ENCODE measurements at places on chromosomes 13 and 19.

DNA sequence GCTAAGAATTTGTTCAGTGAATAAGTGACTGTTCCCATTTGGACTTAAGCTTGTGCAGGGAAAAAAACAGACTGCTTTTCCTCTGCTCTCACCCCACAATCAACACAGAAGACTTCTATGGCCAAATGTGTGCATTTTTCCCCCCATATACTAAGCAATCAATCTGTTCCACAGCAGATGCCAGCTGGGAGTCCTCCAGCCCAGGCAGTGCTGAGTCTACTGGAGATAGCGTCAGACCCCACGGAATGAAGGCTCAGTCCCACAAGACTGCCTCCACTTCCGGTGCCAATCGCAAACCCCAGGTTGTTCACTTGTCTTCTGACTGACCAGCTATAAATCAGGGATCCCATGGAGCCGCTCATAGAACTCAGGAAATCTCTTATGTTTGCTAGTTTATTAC is 69.5 kb upstream of the ANKRD10 start:
- no peak for DNase-seq

DNA sequence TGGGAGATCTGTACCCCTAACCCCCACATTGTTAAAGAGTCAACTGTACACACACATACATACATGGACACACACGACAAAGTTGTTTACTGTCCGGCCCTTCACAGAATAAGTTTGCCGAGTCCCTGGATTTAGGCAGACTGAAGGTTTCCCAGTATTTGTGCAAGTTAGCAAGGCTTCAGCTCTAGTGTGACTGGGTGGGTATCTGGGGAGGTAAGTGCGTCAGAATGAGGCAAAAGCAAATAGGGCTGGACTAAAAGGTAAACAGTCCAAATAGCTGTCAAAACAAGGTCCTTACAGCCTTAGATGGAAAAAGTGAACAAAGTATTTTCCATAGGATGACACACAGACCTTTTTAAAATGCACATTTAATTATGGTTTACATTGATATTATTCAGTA is 228.4 kb upstream of the UFM1 start:
- no peak for DNase-seq

- DNase-seq = no peak
Observed at GRCh38 chr13:74528734-74529513, 394.7 kb upstream of the KLF12 start.

DNA sequence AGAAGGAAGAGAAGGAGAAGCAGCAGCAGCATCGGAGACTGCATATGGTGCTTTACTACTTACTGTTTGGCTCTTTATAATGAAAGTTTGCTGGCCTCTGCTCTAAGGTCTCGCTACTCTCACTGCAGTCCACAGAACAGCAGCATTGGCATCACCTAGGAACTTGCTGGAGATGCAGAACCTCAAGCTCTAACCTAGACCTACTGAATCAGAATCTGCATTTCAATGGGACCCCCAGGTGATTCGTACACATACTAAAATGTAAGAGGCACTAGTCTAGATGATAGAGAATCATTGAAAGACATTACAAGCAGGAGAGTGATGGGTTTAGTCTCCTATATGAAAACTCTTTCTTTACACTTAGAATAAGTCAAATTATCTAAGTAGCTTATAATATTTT is 270.6 kb downstream of the KLF5 start:
- DNase-seq = no peak

GRCh38 chr19:10729411-10729810 is 11.5 kb downstream of the DNM2 start:
- DNase-seq = no peak

- peak; percentile 17 for DNase-seq
Observed at GRCh38 chr19:47315125-47315821, 5.6 kb downstream of the C5AR1 start.

- DNase-seq = peak; percentile 74
Observed at GRCh38 chr19:56367829-56368711, 25.3 kb downstream of the ZNF582 start.

DNA sequence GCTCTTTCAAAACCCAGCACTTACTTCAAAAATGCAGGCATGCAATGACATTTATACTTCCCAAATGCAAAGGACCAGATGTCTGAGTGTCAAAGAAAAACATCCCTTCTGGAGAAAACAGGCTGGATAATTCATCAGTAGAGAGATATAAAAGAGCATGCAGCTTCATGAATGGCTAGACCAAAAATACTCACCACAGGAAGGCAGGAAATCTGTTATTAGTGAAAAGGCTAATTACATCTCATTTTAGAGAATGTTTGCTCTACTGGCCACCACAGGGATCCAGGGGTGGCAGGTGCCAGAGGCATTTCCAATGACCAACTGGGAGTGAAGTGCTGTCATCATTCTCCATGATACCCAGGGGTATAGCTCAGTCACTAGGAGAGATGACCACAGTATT is 106.5 kb downstream of the LHFPL6 start:
- DNase-seq = no peak

- DNase-seq = peak; percentile 32
Observed at GRCh38 chr19:50658441-50659317, 9.4 kb downstream of the C19orf81 start.

DNA sequence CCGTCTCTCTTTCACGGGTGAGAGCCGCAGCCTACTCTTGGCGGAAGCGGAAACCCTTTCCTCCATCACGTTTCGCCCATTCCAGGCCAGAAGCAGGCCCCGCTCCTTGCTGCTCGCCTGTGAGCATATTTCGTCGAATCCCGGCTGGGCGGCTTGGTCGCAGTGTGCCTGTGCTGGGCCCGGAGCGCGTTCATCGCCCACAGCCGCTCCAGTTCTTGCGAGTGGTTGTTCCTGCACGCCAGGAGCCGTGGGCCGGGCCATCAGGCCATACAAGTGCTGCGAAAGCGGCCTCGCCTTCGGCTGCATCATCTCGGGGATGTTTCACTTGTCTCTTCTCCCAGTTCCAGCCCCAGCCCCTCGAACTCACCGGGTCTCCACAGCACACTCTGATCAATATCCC is 65.0 kb downstream of the ZNF627 start:
- DNase-seq = no peak

DNA sequence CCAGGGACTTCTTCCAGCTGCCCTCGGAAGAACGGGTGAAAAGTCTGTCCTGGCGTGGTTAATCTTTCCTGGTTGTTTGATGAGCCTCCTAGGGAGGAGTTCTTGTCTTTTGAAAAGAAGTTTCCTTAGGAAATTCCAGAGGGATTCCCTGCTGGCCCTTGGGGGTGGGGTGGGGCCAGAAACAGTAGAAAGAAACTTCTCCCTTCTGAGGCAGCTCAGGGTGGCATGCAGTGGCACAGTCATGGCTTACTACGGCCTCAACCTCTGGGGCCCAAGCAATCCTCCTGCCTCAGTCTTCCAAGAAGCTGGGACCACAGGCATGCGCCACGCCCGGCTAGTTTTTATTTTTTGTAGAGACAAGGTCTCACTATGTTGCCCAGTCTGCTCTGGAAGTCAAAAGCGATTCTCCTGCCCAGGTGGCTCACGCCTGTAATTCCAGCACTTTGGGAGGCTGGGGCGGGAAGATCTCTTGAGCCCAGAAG is 1.5 kb downstream of the ZNF101 start:
- peak; percentile 23 for DNase-seq

GRCh38 chr13:92670096-92670495 is 556.5 kb upstream of the GPC6 start:
- no peak for DNase-seq

- DNase-seq = peak; percentile 87
Observed at GRCh38 chr19:13277104-13277809, 127.0 kb downstream of the IER2 start.

GRCh38 chr19:57807541-57807940 is 7.2 kb downstream of the ZNF552 start:
- no peak for DNase-seq

- DNase-seq = no peak
Observed at GRCh38 chr13:49667773-49668172, 23.5 kb downstream of the EBPL start.

GRCh38 chr19:11252665-11253355 is 9.5 kb downstream of the DOCK6 start:
- no peak for DNase-seq

DNA sequence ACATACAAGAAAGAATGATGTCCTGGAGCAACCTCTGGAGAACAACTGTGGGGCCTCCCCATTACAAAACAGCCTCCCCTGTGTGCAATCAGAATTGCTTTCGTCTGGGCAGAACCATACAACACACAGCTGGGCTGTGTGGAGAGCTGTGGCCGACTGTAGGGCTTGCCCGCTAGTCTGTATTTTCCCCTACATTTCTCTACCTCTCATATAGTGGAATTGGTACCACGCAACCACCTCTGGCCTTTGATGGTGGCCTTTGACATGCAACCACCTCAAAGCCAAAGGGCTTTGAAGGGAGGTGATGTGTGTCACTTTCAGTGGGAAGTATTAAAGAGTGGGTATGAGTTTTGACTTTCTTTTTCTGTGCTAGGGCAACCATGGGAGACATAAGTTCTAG is 34.0 kb downstream of the GARRE1 start:
- no peak for DNase-seq

- no peak for DNase-seq
Observed at GRCh38 chr19:54473071-54473891, at the start of gene CDC42EP5. Gene CDC42EP5, minus strand, starts transcription at chr19:54473296. Its CDS starts 7,749 bp downstream, at chr19:54465547.

- no peak for DNase-seq
Observed at GRCh38 chr13:111397202-111397880, 76.9 kb downstream of the TEX29 start.

DNA sequence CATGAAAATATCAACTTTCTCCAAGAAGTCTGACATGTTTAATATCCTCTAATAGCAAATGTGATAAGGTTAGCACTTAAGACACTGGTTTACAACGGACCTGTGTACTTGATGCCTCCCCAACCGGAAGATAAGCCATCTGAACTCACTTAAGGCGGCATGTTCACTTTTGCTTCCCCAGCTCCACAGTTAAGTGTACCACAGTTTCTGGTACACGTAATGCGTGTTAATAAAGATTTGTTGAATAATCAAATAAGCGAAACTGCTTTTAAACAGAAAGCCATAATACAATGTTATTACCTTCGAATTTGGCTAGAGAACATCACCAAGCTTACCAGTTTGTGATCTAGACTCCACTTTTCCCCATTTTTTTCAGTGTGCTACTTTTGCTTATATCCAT is 1.4 kb upstream of the PAN3 start:
- DNase-seq = peak; percentile 17
